Stimulated activated CD4-positive, alpha-beta T cell treated with anti-CD3 and anti-CD28 coated beads, Interleukin-15, amount 100 ng/mL, for 1 hour (primary cell): ENCODE measurements at places on chromosomes 3 and 15.

DNA sequence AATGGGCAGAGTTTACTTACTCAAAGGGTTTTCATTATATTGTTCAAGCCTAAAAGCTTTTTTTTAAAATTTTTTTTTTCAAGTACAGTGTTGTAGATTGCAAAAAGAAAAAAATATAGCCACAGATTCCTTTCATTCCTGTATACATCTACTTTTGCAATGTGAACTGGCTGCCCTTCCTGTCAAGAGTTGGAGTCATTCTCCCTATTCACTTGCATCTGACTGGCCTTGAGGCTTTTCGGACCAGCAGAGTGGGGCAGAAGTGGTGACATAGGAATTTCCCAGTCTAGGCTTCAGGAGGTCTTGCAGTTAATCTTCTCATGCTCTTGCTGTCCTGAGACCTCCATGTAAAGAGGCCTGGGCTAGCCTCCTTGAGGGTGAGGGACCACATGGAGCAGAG, 218.3 kb upstream of the CFAP20DC start:
- DNase-seq: no peak

DNA sequence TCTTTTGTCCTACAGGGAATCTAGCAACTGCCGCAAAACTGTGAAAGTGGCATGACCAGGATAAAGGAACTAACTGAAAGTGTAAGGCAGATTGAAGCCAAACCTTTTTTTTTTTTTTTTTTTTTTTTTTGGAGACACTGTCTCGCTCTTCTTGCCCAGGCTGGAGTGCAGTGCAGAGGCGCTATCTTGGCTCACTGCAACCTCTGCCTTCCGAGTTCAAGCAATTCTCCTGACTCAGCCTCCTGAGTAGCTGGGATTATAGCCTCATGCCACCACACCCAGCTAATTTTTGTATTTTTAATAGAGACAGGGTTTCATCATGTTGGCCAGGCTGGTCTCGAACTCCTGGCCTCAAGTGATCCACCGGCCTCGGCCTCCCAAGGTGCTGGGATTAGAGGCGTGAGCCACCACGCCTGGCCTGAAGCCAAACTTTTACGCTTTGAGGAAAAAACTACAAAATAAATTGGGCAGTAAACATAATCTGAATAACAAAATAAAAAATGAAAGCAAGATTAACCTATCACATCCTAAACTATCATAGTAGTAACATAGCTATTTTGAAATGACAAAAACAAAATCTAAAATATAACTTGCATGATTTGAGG, 9.7 kb downstream of the SLTM start:
- DNase-seq: no peak

GRCh38 chr3:192855434-192855833, 62.2 kb downstream of the MB21D2 start:
- no peak for DNase-seq

DNA sequence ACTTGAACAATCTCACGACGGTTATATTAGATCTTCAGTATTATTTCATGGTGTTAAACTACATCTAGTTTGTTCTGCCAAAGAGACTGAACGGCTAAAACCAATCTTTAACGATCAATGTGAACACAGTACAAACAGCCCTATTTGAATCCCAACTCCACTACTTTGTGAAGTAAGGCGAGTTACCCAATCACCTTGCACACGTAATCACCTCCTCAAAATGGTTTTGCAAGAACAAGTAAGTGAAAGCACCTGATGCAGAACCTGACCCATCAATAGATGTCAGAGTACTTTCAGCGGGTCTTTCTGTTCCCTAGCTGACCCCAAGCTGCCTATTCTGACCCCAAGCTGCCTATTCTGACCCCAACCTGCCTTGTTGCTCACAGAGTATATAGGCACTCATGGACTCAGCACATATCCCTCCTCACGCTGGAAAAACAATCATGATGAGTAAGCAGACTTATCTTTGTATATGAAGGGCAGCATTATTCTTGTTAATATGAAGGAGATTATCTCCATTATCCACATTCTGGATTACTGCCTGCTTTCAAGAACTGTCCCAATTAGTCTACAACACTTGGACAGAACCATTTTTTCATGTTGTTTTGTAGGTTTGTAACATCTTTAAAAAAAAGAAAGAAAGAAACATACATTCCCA, 3.7 kb downstream of the KPNA1 start:
- no peak for DNase-seq

DNA sequence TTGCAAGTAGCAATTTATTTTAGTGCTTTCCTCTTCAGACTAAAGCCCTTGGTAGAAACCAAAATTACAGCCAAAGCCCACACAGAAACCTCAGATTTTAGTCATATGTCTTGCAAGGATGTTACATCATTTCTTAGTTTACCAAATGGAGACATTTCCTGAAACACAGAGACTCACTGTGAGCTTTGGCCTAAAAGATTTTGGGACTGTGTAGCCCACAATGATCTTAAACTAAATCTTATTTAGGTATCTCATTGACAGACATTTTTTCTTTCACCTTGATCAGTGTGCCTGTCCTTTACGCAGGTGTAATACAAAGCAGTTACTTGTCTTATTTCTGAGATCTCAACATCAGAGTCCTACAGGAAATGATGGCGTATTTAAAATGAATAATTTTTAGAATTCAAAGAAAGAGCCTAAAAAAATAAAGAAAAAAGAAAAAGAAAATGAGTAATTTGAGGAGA, 27.8 kb upstream of the AP4E1 start:
- DNase-seq: no peak

DNA sequence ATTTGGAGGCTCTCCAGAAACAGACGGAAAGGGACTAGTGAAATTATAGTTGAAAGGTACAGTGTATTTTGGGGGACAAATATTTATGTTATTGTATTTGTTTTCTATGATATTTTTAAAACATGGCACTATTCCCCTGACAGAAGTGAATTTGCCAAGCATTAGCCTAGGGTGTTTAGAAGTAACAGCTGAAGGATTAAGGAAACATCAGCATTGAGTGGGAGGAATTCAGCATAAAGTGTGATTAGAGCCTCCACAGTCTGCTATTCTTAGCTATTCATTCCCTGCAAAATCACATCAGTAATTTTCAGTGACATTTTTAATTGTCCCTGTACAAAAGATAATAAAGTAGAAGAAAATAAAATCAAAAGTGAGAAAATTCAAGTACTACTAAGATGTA, 231.4 kb downstream of the ROBO2 start:
- no peak for DNase-seq

- no peak for DNase-seq
Observed at GRCh38 chr15:101167411-101167752, 84.5 kb downstream of the CHSY1 start.

DNA sequence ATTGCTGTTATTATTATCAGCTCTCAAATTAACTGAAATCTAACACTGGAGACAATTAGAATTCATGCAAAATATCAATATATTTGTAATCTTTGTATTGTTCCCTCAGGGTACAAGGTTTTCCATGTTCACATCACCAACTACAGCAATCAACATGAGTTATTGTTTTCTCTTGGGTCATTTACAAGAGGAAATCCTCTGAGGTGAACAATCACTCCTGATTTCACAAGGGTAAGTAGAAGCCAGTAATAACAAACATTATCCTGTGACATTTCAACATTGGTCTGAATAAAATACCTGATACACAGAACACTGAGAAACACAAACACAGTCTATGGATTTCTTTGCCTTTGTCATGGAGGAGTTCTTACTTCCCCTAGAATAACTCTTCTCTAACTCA, 174.0 kb downstream of the SUCNR1 start:
- DNase-seq: no peak

- DNase-seq: no peak
Observed at GRCh38 chr15:42010434-42010833, 10.4 kb downstream of the PLA2G4E start.

DNA sequence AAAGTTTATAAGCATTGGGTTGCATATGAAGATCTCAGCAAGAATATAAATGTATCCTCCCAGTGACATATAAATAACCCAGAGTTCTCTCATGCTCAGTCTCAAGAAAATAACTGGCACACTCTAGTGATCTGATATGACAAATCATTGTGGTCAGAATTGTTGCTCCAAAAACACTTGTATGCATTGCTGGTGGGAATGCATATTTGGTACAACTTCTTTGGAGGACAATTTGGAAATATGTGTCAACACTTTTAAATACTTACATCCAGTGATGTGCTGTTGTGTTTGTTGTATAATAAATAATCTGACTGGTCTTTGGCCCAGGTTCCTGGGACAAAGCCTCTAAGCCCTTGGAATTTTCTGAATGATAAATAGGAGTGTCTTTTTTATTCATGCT, 66.7 kb upstream of the STT3B start:
- no peak for DNase-seq

DNA sequence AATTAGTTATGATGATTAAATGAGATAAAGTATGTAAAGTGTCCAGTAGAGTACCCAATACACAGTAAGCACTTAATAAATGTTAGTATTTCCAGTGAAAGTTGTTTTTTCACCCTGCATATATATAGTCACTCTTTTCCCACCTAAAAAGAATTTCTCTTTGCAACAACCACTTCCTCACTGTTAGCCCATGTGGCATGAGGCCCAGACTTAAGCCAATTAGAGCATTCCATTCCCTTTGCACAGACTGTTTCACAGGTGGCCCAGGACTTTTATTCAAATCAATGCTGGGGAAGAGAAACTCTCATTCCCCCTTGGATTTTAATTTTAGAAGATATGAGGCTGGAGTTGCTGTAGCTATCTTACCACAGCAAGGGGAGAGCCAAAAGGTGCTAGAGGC, 3.7 kb downstream of the IFT80 start:
- no peak for DNase-seq

DNA sequence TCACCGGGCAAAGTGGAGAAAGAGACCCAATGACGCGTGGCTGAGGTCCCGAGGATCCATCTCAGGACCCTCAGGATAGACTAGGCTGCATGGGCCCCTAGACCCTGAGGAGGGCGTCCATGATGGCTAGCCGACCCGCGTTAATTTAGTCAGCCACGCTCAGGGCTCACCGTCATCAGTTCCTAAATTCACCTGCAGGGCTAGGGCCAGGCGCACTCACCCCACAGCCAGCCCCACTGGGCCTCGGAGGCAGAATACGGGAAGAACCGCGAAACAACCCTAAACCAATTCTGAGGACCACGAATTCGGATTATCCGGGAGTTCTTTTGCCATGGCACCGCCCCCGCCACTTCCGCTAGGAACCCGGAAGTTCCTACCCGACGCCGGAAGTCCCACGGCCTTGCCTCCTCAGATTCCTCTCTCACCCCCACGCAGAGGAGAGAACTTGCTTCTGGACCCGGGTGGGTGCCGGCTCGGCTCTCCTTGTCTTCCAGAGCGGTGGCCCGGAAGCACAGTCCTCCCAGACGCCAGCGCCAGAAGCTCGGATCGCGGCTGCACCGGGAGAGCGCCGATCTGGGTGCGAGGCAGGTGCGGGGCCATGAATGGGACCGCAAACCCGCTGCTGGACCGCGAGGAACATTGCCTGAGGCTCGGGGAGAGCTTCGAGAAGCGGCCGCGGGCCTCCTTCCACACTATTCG, at the start of the genes EAF1 and METTL6:
EAF1 (plus strand) TSS at position 417 of the 699 bp plus-strand sequence; CDS start at position 599, 182 bp downstream.
METTL6 (minus strand) TSS at position 363 of the 699 bp plus-strand sequence. CDS start 1,033 bp downstream, outside the sequence.
- peak; percentile 65 for DNase-seq

- DNase-seq: no peak
Observed at GRCh38 chr15:82181371-82181770, 81.2 kb downstream of the EFL1 start.
